ENCODE measurements at places on chromosomes 11 and 22.
A peak's percentile ranks its signal among the peaks of the same experiment; 100 is the strongest.

GRCh38 chr22:46965555-46966494, 203.4 kb downstream of the TBC1D22A start:
- DNase-seq, result peak; percentile 13

- no peak for DNase-seq
Observed at GRCh38 chr11:36268337-36268985, 20.8 kb downstream of the COMMD9 start.

- peak; percentile 8 for DNase-seq
Observed at GRCh38 chr11:38543311-38543710, 1945.3 kb upstream of the RAG2 start.

DNA sequence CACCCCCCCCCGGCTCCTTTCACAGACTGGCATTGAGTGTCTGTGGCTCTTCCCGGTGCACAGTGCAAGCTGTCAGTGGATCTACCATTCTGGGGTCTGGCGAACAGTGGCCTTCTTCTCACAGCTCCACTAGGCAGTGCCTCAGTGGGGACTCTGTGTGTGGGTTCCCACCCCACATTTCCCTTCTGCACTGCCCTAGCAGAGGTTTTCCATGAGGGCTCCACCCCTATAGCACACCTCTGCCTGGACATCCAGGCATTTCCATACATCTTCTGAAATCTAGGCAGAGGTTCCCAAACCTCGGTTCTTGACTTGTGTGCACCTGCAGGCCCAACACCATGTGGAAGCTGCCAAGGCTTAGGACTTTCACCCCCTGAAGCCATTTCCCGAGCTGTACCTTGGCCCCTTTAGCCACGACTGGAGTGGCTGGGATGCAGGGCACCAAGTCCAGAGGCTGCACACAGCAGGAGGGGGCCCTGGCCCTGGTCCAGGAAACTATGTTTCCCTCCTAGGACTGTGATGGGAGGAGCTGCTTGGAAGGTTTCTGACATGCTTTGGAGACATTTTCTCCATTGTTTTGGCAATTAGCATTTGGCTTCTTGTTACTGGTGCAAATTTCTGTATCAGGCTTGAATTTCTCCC, 26.0 kb downstream of the BCL2L13 start:
- DNase-seq, result no peak

GRCh38 chr11:133947321-133947756, 9.4 kb downstream of the IGSF9B start:
- peak; percentile 91 for DNase-seq

GRCh38 chr11:109512680-109513079, 90.7 kb downstream of the C11orf87 start:
- DNase-seq, result no peak

GRCh38 chr11:7696424-7696823, 9.9 kb downstream of the OVCH2 start:
- no peak for DNase-seq

GRCh38 chr11:61039916-61040315, 62.4 kb upstream of the CD5 start:
- no peak for DNase-seq

DNA sequence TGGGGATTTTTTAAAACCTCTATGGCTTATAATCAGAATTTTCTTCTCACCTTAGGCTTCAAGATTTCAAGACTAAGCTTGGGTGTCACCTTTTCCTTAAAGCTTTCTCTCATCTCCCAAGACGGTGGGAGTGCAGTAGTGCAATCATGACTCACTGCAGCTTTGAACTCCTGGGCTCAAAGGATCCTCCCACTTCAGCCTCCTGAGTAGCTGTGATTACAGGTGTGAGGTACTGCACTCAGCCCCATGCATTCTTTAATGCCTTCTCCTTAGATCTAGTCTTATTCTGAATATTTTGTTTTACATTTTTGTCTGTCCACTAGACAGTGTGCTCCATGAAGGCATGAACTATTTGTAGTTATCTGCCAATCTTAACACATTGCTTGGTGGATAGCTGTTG, 55.7 kb upstream of the FAT3 start:
- DNase-seq, result no peak

GRCh38 chr11:93614173-93614722, 47.2 kb upstream of the CEP295 start:
- DNase-seq, result no peak

DNA sequence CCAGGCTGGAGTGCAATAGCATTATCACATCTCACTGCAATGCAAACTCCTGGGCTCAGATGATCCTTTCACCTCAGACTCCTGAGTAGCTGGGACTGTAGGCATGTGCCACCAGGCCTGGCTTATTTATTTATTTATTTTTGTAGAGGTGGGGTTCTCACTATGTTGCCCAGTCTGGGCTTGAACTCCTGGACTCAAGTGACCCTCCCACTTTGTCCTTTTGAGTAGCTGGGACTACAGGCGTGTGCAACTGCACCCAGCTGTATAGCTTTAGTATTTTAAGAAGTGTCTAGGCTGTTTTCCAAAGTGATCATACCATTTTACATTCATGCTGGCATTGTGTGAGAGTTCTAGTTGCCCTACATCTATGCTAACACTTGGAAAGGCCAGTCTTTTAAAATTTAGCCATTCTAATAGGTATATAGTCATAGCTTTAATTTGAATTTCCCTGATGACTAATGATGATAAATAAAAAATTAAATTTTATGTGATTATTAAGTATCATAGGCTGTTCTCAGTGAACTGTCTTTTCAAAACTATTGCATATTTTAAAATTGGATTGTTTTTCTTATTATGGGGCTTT, 96.9 kb downstream of the TMEM135 start:
- no peak for DNase-seq

- DNase-seq, result no peak
Observed at GRCh38 chr11:80321786-80322185, 881.0 kb upstream of the TENM4 start.

DNA sequence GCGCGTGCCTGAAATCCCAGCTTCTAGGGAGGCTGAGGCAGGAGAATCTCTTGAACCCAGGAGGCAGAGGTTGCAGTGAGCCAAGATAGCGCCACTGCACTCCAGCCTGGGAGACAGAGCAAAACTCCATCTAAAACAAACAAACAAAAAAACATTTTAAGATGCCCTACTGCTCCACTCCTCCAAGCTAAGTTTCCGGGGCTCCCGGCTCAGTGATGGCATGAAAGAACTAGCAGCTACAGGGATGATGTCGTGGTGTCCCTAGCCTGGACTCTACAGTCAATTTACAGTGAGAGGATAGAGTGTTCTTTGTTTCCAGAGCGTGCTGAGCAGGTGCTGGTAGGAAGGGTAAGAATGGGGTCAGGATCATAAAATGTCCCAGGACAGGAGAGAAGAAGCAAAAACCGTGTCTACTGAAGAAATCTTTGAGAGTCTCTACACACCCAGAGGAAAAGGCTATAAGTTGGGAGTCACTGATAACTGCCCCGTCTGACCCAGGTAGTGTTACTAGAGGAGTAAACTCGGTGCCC, 1.2 kb upstream of the ZBTB3 start:
- DNase-seq, result no peak

DNA sequence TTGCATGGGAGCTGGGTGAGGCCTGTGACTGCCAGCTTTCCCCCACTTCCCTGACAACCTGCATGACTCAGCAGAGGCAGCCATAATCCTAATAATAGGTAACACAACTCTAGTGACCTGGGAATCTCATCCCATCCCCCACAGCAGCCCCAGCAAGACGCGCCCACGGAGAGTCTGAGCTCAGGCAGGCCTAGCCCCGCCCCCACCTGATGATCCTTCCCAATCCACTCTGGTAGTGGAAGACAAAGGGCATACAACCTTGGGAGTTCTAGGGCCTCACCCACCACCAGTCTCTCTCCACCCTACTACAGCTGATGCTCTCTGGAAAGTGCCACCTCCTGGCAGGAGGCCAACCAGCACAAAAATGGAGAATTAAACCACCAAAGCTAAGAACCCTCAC, 60.3 kb downstream of the CWF19L2 start:
- DNase-seq, result no peak

- DNase-seq, result no peak
Observed at GRCh38 chr11:104053743-104054478, 17.5 kb downstream of the DDI1 start.

DNA sequence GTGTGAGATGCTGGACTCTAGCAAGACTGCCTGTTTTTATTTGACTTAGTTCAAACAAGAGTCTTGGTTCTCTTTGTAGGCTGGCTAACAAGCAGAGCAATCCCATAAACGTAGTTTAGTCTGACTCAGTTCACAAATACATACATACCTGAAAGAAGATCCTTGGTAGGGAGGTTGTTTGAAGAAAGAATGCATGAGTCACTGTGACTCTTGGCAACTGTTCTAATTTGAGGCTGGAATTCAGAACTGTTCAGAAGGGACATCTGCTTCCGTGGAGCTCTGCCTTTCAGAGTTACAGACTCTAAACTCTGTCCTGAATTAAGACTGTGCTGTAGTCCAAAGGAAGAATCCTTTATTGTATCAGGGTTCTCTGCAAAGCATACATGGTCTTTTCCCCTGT, 32.2 kb downstream of the C2CD3 start:
- peak; percentile 91 for DNase-seq

DNA sequence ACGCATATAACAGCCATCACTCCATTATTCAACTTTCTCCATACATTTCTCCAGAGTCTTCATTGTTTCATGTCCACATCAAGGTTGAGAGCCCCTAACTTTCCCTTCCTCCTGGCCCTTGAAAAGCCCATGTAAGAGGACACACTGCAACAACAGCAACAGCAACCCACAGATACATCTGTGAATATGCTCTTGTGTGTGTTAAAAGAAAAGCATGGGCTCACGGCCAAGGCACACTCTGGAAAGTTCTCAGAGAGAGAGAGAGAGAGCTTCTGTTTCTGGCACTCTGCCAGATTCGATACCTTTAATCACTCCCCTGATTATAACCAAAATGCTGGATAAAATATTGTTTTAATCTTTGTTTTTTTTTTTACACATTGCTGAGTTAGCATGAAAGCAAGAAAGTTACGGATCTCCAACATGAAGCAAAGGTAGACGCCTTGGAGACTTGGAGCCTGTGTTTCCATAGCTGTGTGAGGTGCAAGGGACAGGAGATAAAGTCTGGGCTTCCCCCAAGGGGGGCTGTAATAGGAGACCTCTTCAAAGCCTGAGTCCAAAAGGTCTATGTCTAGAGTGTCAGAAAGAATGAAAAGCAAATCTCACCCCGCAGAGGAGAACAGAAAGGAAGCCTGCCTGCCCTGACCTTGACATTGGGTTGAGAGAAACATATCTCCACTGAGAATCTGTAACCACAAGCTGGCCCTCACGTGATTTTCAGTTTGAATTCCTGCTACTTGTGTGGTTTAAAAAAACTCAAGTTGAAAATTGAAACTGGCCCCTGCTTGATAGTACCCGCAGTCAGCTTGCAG, 33.7 kb upstream of the MPPED1 start:
- peak; percentile 86 for DNase-seq

DNA sequence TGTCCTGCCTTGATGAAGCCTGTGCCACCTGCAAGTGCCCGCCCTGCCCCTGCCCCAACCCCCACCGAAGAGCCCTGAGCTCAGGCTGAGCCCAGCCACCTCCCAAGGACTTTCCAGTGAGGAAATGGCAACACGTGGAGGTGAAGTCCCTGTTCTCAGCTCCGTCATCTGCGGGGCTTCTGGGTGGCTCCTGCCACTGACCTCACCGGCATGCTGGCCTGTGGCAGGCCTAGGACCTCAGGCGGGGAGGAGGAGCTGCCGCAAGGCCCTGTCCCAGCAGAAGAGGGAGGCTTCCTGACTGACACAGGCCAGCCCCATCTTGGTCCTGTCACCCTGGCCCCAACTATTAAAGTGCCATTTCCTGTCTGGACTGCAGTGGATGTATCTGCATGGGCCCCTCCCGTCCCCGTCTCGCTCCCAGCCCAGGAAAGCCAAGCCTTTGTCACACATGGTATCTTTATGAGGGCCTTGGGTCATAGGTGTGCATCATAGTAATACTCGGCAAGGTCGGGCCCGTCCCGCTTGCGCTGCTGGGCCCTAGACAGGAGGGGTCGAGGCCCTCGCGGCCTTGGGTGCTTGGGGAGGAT, 882 bp downstream of the FREY1 start:
- no peak for DNase-seq

GRCh38 chr11:33634291-33634834, 66.3 kb downstream of the C11orf91 start:
- DNase-seq, result no peak
